ENCODE measurements at places on chromosomes 2 and 18. TPM values are rescaled to one million over a fixed set of nuclear protein-coding genes. Genes with fewer than 3 reads are reported as not detected.
A peak's percentile ranks its signal among the peaks of the same experiment; 100 is the strongest.

- DNase-seq: no peak
- H3K27me3 ChIP-seq: 0 out of 2 replicates have a peak, but pooled peaks cover 1% of the 10 kb centered on the region
- H3K4me3 ChIP-seq: no peak overlapping the region
- H3K36me3 ChIP-seq: no peaks in the 10 kb centered on the region
- H3K27ac ChIP-seq: no peak overlapping the region
- no peaks in the 10 kb centered on the region for H3K4me1 ChIP-seq
Measured at GRCh38 chr18:78125206-78125896, 854.3 kb upstream of the SALL3 start.

- H3K27me3 ChIP-seq: no peaks in the 10 kb centered on the region
- peaks cover 48% of the 10 kb centered on the region for H3K4me1 ChIP-seq
- H3K36me3 ChIP-seq: no peaks in the 10 kb centered on the region
- peak overlapping the region; percentile 98 for H3K4me3 ChIP-seq
Measured at GRCh38 chr2:207530160-207531031, 634 bp downstream of the CREB1 start.

- no peaks in the 10 kb centered on the region for H3K36me3 ChIP-seq
- no peak overlapping the region for H3K27ac ChIP-seq
- 0 out of 2 replicates have a peak, but pooled peaks cover 1% of the 10 kb centered on the region for H3K27me3 ChIP-seq
- no peaks in the 10 kb centered on the region for H3K4me1 ChIP-seq
- DNase-seq: no peak
Measured at GRCh38 chr2:45812011-45812500, 160.6 kb downstream of the PRKCE start.

The UGT1A1 gene
- 0.22 TPM for total RNA-seq

GRCh38 chr2:117834992-117835391 is 20.5 kb downstream of the DDX18 start:
- no peak overlapping the region for H3K27ac ChIP-seq
- no peaks in the 10 kb centered on the region for H3K4me1 ChIP-seq
- no peaks in the 10 kb centered on the region for H3K27me3 ChIP-seq
- peaks cover 30% of the 10 kb centered on the region for H3K36me3 ChIP-seq

- H3K4me3 ChIP-seq: no peak overlapping the region
- DNase-seq: no peak
- H3K27ac ChIP-seq: no peak overlapping the region
- peaks cover 6% of the 10 kb centered on the region for H3K36me3 ChIP-seq
Measured at GRCh38 chr2:54461261-54461660, 5.1 kb downstream of the SPTBN1 start.

GRCh38 chr2:46193356-46193755 is 103.9 kb upstream of the EPAS1 start:
- no peak overlapping the region for H3K27ac ChIP-seq
- H3K27me3 ChIP-seq: peaks cover 1% of the 10 kb centered on the region
- H3K4me3 ChIP-seq: no peak overlapping the region
- H3K4me1 ChIP-seq: peaks cover 16% of the 10 kb centered on the region

The SFT2D3 gene
- total RNA-seq: 9.4 TPM

The FBXO36 gene
- 2.8 TPM for total RNA-seq

DNA sequence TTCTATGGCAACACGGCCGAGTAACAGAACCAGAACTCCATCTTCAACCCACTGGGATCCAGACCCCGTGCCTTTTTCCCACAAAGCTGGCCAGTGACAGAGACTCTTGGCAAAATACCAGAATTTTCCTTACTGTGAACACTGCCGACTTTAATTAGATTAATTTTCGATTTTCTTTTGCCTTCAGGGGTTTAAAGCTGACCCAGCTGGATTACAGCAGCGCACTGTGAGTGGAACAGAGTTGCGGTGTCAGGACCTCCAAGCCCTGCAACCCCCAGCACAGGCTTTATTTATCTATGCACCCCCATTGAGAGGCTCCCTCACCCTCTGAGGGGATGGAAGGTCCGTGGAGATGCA is 36.4 kb downstream of the CTIF start:
- no peak for DNase-seq
- peaks cover 81% of the 10 kb centered on the region for H3K4me1 ChIP-seq
- no peaks in the 10 kb centered on the region for H3K27me3 ChIP-seq

The MC2R gene
- total RNA-seq: not detected

The LCT gene
- not detected for total RNA-seq

The TUBA4B gene
- 0.29 TPM for total RNA-seq

DNA sequence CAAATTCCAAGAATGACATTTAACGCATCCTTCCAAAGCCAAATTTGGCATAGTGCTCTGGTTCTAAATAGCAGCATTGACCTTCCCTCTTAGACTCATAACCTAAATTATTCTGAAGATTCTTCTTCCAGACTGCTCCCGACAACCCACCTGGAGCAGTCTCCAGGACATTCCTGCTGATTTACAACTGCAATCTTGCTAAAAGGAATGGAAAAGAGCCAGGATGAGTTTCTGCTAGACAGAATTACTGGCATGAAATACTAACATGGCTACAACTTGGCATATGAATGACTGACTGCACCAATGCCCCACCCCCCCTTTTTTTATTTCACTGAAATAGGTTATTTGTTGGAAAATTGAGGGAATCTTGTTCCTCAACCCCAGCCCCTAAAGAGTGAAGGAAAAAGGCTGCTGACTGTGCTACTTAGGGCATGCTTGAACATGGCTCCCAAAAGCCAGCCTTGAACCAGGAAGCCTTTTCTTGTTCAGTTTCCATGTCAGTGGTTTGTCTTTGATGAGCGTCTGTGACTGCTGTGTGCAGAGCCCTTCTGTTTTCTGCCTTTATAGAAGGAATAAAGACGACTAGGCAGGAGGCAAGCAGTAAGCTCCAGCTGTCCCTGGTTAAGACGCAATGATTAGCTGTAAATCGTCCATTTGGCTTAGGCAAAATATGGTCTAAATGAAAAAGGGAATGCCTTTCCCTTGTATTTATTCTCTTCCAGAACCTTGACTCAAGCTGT is 47.4 kb upstream of the ITGB6 start:
- H3K27ac ChIP-seq: no peak overlapping the region
- H3K4me3 ChIP-seq: no peak overlapping the region

The CMPK2 gene
- 0.58 TPM for total RNA-seq

- no peaks in the 10 kb centered on the region for H3K4me1 ChIP-seq
- H3K27me3 ChIP-seq: peaks cover 48% of the 10 kb centered on the region
- no peaks in the 10 kb centered on the region for H3K36me3 ChIP-seq
- no peak overlapping the region for H3K4me3 ChIP-seq
Measured at GRCh38 chr2:3034396-3034795, 343.2 kb downstream of the EIPR1 start.

DNA sequence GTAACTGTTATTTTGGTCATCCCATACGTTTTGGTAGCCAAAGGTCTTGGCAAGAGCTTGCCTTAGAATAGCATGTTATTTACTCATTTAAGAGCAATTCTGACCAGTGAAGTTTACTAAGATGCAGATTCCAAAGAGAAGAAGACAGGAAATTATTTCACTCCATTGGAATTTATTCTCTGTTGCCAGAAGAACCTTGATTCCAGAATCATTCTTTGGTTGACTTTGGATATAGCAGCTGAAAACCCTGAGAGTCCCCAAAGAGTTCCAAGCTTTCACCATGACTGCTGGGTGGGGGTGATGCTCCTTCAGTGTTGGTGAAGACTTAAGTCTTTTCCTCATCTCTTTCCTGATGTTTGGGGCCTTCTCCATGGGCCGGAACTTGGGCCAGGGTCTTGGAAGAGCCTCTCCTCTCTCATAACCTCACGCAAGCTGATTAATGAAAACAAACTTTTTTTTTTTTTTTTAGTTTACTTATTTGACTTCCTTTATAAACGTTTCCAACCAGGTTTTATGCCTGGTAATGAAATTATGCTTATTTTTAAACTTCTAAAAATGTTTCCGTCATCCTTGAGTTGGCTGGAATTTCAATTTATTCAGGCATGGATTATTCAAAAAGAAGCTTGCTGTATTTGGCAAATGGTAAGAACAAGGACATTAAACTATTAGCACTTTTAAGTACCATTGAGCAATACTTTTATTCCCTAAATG is 192.0 kb downstream of the MTX2 start:
- no peak for DNase-seq
- no peak overlapping the region for H3K27ac ChIP-seq

- no peaks in the 10 kb centered on the region for H3K36me3 ChIP-seq
- no peak for DNase-seq
- H3K4me1 ChIP-seq: peaks cover 55% of the 10 kb centered on the region
- 0 out of 2 replicates have a peak, but pooled peaks cover 2% of the 10 kb centered on the region for H3K27me3 ChIP-seq
- no peak overlapping the region for H3K27ac ChIP-seq
- H3K4me3 ChIP-seq: peak overlapping the region; percentile 85
Measured at GRCh38 chr2:11133238-11133935, 21.9 kb upstream of the SLC66A3 start.

GRCh38 chr2:217412277-217412676 is 552.4 kb upstream of the TNP1 start:
- no peaks in the 10 kb centered on the region for H3K4me1 ChIP-seq
- H3K36me3 ChIP-seq: no peaks in the 10 kb centered on the region
- H3K27me3 ChIP-seq: no peaks in the 10 kb centered on the region
- no peak overlapping the region for H3K4me3 ChIP-seq

The CCBE1 gene
- total RNA-seq: not detected

- peaks cover 76% of the 10 kb centered on the region for H3K4me1 ChIP-seq
- no peaks in the 10 kb centered on the region for H3K27me3 ChIP-seq
- no peak for DNase-seq
- no peaks in the 10 kb centered on the region for H3K36me3 ChIP-seq
- no peak overlapping the region for H3K4me3 ChIP-seq
- no peak overlapping the region for H3K27ac ChIP-seq
Measured at GRCh38 chr2:120528693-120529076, 182.7 kb downstream of the INHBB start.

The COLEC12 gene
- 0.02 TPM for total RNA-seq

The ACKR3 gene
- total RNA-seq: not detected

- H3K4me3 ChIP-seq: no peak overlapping the region
- no peak overlapping the region for H3K27ac ChIP-seq
- H3K4me1 ChIP-seq: peaks cover 61% of the 10 kb centered on the region
- DNase-seq: no peak
Measured at GRCh38 chr2:96256611-96257113, 9.1 kb downstream of the TMEM127 start.

DNA sequence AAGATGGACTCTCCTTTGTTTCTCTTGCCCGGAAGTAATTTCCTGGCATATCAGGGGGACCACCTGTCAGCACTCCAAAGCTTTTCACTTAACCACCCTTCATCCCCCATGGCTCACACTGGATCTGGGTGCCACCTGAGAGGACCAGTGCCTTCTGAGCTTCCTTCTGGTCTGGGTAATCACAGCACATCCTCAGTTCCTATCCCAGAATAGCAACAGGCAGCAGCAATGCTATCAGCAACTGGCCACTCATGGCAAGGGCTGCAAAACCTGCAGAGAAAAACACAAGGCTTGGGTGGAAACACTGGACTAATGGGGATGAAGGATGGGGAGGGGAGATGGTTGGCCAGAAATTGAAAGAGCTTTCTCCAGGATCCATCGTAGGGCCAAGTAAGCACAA is 59.9 kb upstream of the STPG4 start:
- no peaks in the 10 kb centered on the region for H3K36me3 ChIP-seq
- peaks cover 21% of the 10 kb centered on the region for H3K27me3 ChIP-seq
- H3K27ac ChIP-seq: no peak overlapping the region
- no peak for DNase-seq
- no peak overlapping the region for H3K4me3 ChIP-seq

The OXER1 gene
- total RNA-seq: 8.0 TPM

The SERPINB11 gene
- total RNA-seq: not detected

GRCh38 chr18:29160170-29160569 is 983.2 kb upstream of the CDH2 start:
- no peak overlapping the region for H3K27ac ChIP-seq
- no peak overlapping the region for H3K4me3 ChIP-seq
- H3K4me1 ChIP-seq: no peaks in the 10 kb centered on the region

DNA sequence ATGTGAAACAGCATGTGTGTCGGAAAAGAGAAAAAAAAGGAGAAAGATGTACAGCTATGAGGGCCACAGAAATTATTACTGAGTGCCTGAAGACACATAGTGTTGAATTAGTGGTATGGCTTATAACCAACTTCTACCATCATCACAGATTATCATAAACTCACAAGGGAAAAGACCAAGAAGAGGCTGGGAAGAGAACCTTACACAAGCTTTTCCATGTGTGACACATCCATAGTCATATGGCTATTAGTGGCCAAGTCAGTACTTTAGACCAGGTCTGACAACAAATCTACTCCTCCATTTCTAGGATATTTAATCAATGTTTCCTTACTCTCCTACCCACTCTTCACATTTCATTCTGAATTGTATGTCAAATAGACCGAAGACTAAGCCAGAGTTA is 3.5 kb upstream of the GALNT5 start:
- H3K27ac ChIP-seq: no peak overlapping the region
- H3K4me1 ChIP-seq: no peaks in the 10 kb centered on the region
- H3K27me3 ChIP-seq: no peaks in the 10 kb centered on the region

The GALNT13 gene
- 4.8 TPM for total RNA-seq

DNA sequence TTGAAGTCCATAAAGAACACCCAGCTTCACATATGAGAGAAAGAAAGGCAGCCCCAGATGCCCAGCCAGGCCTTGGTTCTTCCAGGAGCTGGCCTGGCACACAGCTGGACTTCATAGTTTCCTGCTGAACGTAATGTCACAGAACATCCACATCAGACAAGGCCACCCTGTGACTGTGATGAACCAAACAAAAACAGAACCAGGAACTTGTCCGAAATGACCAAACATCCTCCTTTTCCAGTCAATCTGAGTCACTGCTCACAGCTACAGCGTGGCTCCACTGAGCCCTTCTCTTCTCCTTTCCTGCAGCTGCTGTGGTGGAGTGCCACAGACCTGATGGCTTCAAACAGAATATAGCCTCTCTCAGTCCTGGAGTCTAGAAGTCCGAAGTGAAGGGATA is 45.4 kb upstream of the PAPOLG start:
- H3K27me3 ChIP-seq: peaks cover 1% of the 10 kb centered on the region
- H3K36me3 ChIP-seq: no peaks in the 10 kb centered on the region
- no peak for DNase-seq
- no peak overlapping the region for H3K4me3 ChIP-seq

Data from HepG2 (cell line).